ENCODE measurements at places on chromosomes 3 and 15.

GRCh38 chr3:139388077-139388476 is 1.4 kb downstream of the COPB2 start:
- DNase-seq, result no peak

- peak; percentile 15 for DNase-seq
These were observed 9.1 kb downstream of the ABHD5 start for GRCh38 chr3:43699864-43700263.

DNA sequence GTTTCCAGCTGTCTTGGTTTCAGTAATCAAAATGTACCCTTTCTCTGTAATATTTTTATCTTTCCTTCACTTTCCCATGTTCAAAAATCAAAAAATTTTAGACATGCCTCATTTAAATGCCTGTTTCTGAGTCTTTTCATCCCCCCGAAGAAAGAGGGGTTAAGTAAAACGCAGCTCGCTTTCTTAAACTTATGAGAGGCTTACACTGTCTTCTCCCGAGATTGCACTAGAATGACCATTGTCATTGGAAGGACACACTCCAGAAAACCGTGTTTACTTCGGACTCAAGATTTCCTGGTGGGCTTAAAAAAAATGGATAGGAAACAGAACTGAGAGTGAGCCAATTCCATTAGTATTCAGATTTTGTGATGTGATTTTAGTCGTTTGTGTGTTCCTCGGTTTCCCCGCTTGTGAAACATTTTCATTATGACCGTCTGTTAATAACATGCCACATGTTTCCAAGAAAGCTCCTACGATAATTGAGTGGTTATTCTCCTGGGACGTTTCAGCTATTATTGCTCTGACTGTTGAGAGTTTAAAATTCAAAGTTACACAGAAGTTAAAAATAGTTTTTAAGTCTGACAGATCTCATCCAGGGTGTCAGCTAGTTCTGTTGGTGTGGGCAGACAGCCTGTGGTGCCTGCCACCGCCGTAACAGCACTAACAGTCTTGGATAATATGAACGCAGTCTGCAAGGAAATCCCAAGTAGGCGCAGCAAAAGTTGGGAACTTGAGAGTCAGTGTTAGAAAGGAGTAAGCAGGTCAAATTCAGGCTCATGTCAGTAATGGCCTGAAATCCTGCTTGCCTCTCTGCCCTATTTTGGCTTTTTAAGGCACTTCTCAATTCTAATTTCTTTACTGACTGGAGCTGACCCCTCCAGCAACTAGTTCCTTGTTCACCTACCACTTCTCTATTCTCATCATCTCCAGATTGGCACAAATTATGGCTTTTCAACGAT is 1.5 kb downstream of the CRYBG3 start:
- DNase-seq, result no peak

DNA sequence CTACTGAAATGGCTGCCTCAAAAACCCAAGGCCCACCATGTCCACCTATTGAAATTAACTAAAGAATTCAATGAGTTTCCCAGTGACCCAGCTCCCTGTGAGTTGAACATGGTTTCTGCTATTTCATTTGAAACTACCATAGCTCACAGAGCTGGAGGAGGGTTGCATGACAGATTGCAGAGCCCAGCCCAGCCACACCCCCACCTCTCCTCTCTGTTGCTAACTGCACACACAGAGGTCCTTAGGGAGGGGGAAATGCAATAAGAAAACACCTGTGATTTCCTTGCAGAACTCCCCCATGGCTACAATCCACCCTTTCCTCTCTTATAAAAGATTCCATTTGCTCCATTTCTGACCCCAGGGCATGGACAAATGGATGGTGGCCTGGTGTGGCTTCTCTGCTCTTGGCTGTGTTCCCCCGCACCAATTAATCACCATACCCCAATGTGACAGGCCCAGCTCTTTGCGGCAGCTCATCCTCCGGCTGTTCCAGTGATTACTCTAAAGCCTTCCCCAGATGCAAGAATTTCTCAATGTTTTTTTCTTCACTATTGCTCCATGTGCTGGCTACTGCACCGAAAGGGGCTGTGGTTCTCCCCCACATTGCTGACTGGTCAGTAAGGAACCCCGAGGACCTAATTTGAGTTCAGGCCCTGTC is 208.4 kb upstream of the KBTBD8 start:
- DNase-seq, result no peak

DNA sequence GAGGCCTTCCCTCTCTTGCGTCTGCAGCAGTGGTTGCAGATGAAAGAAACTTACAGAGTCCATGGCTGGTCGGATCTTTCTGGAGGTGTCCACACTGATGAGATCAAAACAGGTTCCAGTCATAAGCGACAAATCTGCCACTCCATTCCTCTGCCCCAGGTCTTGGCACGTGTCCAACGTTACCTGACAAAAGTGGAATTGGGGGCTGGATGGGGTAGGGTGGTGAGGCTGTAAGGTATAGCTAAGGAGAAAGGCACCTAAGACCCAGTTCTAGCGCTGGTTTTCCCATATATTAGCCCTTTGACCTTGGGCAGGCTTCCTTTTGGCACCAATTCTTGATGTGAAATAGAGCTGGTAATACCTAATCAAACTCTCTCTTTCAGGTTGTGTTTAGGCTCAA is 11.0 kb downstream of the FAM43A start:
- no peak for DNase-seq

DNA sequence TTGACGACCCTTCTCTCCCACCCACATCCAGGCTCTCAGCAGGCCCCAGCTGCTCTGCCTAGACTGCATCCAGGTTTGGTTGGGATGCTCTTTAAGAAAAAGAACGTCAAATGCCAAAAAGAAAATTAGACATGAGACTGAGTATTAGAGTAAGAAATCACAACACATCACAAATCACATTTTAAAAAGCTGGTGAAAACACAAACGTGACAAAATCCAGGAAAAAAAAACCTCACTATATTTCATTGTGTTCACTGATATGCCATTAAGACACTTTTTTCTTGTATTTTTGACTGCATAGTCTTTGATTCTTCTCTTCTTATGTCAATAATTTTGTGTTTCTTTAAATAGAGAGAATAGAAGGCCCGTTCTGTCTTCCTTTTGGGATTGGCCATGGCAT is 243.7 kb downstream of the TLE3 start:
- DNase-seq, result no peak

GRCh38 chr3:170220871-170221270 is 1.4 kb upstream of the PRKCI start:
- no peak for DNase-seq

- no peak for DNase-seq
These were observed 1209.6 kb downstream of the ZPLD1 start for GRCh38 chr3:103644450-103644849.

DNA sequence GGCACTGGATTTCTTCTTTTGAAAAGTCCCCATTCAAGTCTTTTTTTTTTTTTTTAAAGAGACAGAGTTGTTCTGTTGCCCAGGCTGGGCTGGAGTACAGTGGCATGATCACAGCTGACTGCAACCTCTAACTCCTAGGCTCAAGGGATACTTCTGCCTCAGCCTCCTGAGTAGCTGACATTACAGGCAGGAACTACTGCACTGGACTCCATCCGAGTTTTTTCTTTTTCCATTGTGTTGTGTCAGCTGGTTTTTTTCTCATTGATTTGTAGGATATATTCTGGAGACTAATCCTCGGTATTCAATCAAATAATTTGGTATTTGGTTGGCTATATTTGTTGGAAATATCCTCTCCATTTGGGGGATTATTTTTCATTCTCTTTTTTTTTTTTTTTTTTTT is 11.8 kb downstream of the POLR2M start:
- DNase-seq, result no peak

DNA sequence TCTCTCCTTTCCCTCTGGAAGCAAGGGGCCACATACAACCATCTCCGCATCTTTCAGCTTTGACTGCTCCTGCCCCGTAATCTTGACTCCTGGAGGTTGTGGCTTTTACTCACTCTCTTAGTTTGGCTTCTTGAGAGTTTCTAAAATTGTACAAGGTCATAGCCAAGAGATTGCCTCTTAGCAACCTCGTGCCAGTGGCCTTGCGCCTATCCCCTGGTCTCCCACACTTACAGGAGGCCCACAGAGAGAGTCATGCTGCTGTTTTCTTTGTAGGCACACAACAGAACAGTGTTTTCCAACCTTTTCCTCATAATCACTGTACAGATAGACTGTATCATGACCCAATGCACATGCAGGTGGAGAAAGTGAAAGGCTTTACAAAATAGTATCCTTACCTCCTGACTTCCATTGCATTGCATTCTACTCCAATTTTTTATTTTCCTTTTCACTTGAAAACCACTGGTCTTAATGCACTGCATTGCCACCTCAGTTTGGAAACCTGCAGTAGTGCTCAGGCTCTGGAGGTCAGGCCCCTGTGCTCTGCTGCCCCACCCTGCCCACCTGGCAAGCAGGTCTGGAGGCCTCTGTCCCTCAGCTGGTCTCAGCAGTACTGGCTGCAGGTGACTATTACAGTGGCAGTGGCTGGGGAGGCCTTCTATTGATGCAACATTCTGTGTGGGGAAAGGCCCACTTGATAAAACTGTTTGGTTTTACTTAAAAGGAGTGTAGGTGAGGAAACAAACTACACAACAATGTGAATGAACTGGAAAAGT is 156.2 kb downstream of the DNAJB8 start:
- no peak for DNase-seq

GRCh38 chr15:73051391-73051806 is 864 bp upstream of the NEO1 start:
- no peak for DNase-seq

GRCh38 chr15:70802629-70803028 is 39.3 kb upstream of the UACA start:
- DNase-seq, result no peak

- no peak for DNase-seq
These were observed 60.0 kb downstream of the MLH1 start for GRCh38 chr3:37053337-37053736.

GRCh38 chr3:194995334-194995733 is 275.6 kb downstream of the XXYLT1 start:
- no peak for DNase-seq

Data from CD4-positive, alpha-beta T cell treated with Interleukin-12 subunit alpha and Interleukin-12 subunit beta, for 1 hour (primary cell).